D721Med (cell line): ENCODE measurements at places on chromosomes 3 and 15.

DNA sequence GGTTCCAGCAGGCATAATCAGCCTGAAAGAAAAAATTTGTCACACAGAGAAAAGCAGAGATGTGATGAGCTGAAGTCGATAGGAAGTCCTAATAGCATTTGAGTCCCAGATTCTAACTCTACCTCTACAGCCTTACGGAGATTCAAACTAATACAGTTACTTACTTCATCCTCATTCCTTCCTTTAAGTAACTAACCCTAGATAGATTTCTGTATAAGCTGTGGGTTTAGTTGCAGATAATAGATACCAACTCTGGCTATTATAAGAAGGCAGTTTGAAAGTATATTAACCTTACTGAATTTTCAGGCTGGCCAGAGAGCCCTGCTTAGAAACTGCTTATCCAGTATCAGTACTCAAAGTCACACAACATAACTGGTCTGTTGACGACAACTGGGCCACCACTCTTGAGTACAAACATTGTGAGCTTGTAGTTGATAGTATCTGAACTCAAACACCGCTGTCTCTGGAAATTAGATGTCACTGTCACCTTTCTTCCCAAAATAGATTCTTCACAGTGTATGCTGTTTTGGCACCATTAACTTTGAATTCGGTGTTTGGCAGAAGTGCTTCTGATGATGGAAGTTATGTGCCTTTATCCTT, 484.3 kb downstream of the DIPK2A start:
- no peak for DNase-seq

- no peak for DNase-seq
These were observed 577.7 kb downstream of the MECOM start for GRCh38 chr3:169085827-169086226.

- DNase-seq, result no peak
These were observed 50.4 kb downstream of the GLB1 start for GRCh38 chr3:33046521-33046920.

DNA sequence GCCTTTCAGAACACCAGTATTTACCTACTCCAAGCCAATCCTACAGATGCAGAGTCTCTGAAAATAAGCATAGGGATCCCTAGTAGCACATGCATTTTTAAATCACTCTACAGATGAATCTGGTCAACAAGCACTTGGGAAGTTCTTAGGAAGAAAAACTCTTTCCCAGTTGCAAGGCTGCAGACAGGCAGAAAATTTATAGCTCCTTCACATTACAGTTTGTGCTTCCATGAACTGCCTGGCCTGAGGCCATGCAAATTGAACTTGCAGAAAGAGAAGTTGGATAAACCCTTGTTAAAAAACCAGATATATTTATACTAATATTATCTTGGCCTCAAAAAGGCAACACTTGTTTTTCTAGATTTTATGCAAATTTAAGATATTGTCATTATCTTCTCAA, 256.9 kb downstream of the EPHA3 start:
- no peak for DNase-seq

DNA sequence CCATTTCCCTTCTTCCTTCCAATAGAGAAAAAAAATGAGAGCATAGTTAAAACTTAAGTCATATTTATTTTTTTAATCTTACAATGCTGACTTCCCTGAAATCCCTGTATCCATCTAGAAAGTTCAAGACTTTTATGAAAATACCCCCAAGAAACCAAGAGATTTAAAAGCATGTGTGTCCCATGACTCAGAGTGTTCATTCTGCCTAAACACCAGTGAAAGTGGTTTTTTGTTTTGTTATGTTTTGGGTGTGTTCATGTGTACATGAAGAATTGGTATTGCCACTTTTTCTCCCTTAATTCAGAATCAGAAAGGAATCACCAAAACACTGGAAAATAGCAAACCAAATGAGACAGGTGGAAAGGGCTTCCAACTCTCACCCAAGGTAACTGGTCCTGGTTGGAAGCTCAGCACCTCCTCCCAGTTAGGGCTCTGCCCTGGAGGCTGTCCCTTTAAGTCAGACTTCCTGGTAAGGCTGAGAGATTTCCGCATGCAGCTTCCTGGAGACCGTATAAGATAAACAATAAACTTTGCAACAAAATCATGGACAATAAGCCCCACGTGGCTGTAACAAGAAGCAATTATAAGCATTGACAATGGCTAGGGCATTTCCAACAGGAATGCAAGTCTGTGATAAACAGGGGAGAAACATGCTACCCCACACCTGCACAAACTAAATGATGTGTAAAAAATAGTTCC, 121.9 kb upstream of the ARHGEF3 start:
- DNase-seq, result no peak

GRCh38 chr15:94256511-94256910, 25.1 kb downstream of the MCTP2 start:
- DNase-seq, result no peak

DNA sequence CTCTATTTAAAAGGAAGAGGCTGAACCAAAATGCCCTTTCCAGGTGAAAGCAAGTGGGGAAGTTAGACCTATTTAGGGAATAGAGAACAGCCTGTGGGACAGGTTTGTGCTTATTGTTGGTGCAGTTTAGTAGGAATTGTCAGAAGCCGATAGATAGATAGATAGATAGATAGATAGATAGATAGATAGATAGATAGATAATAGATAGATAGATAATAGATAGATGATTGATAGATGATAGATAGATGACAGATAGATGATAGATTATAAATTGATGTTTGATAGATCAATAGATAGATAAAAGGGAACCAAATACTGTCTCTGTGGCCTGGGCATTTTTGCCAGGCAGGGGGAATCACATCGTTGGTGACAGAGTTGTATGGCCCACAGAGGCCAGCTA, 42.5 kb downstream of the SH3GL3 start:
- no peak for DNase-seq

DNA sequence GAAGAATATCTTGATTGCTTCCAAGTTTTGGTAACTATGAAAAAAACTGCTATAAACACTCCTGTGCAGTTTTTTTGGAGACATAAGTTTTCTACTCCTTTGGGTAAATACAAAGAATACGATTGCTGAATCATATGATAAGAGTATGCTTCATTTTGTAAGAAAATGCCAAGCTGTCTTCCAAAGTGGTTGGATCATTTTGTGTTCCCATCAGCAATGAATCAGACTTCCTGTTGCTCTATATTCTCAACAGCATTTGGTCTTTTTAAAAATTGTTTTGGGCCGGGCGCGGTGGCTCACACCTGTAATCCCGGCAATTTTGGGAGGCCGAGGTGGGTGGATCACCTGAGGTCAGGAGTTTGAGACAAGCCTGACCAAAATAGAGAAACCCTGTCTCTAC, 14.5 kb downstream of the BTD start:
- no peak for DNase-seq

GRCh38 chr15:92914768-92915221, 14.7 kb downstream of the CHD2 start:
- no peak for DNase-seq

DNA sequence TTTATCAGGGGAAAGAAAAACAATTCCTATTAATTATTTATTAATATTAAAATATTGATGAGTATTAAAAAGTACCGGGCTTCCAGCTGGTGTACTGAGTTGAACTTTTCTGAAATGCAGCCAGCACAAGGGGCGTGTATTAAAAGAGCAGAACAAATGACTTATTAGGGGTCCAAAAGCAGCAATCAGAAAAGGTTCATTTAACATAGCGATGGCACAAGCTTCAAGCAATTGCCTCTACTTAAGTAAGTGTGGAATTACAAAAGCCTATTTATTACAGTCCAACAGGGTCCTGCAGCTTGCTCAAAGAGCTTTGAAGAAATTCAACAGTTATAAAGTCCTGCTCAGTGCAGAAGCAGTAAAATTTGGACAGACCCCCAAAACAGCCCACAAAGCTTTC, 285.6 kb downstream of the EPHA3 start:
- no peak for DNase-seq

- no peak for DNase-seq
These were observed 291.7 kb upstream of the CTDSPL start for GRCh38 chr3:37569991-37570390.

GRCh38 chr3:169213956-169214355, 449.6 kb downstream of the MECOM start:
- no peak for DNase-seq

DNA sequence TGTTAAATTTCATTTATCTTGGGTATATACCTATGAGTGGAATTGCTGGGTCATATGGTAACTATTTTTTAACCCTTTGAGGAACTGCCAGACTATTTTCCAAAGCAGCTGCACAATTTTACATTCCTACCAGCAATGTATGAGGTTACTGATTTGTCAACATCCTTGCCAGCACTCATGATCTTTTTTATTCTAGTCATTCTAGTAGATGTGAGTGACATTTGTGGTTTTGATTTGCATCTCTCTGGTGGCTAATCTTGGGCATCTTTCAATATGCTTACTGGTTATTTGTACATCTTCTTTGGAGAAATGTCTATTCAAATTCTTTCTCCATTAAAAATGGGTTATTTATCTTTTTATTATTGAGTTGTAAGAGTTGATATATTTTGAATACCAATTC, 21.3 kb upstream of the LRRC58 start:
- no peak for DNase-seq

GRCh38 chr3:69200384-69201068, 78.1 kb upstream of the LMOD3 start:
- DNase-seq, result no peak

- no peak for DNase-seq
These were observed 193.6 kb downstream of the UBE2E2 start for GRCh38 chr3:23396746-23397145.

GRCh38 chr3:7789324-7789723, 712.3 kb upstream of the LMCD1 start:
- no peak for DNase-seq

DNA sequence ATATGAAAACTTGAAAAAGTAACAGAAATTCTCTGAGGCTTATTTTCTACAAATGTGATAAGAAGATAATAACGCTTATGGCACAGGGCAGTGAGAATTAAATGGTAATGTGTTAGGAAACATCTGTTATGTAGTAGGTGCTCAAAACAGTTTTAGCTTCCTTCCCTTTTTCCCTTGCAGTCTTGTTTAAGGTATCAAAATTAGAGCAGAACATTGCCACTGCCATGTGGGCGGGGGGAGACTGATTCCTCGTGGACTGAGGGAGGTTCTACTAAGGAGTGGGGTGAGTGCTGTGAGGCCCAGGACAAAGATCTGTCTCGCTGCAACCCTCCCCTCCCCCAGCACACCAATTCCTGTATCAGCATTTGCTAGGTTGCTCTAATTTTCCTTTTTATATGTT, 702.4 kb downstream of the TUSC7 start:
- no peak for DNase-seq

GRCh38 chr3:149224736-149225594, 3.3 kb upstream of the CP start:
- no peak for DNase-seq

DNA sequence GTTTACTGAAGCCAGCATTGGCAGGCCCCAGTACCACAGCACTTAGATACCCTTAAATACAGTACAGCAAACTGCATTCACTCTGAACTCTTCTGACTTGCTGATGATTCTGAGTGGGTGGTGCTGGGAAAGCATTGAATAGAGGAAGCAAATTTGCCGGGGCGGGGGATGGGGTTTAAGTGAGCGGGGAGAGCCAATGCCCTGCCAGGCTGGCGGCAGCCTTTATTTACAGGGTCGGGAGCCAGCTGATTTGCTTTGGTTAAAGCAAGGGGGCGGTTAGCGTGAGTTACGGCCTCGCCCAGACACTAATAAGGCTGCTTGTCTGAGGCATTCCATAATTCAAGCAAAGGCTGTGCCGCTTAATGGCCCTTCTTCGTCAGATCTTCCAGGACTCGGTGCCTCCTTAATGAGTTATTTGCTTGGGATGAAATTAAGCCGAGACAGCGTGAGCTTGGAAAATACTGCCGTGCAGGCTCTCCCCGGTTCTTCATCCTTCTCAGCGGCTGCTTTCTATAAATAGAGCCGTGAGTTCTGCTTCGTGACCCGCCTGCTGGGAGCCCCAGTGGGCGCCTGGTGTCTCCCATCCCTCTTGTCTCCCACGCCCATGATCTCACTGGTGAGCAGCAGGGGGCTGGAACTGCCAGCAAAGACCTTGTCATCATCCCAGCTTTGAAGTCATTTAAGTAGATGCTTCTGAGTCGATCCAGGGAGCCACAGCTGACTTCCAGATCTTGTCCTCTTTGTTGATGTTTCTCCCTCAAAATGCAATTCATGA, 25.8 kb downstream of the SPSB4 start:
- no peak for DNase-seq

DNA sequence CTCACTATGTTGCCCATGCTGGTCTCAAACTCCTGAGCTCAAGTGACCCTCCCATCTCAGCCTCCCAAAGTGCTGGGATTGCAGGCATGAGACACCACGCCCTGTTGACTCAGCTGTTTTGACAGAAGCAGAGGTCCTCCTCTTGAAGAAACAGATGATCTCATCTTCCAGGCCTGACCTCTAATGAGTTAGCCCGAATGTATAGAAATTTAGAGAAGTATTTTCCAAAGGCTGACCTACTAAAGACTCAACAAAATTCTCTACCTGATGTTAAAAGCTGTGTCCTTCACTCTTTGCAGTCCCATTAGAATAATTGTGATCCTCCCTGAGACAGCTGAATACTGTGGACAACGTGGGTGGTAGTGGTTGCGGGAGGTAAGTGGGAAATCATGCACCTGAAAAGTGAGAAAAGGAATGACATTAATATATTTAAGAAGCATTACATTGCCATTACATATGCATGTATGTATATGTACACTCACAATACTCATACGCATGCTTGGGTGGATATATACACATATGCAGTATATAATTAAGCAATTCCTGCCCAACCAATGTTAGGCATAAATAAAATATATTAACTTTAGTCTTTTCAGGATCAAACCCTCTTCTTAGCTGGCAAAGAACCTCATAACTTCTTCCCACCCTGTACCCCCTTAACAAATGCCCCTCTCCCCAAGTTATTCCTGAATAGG, 204.6 kb upstream of the NR2F2 start:
- DNase-seq, result no peak

- DNase-seq, result no peak
These were observed 183.6 kb downstream of the XXYLT1 start for GRCh38 chr3:195087328-195087727.
